H9 (cell line): ENCODE measurements at places on chromosomes 11 and 22.

- peak; percentile 15 for DNase-seq
Measured at GRCh38 chr11:8261291-8261690, 2.4 kb downstream of the LMO1 start.

DNA sequence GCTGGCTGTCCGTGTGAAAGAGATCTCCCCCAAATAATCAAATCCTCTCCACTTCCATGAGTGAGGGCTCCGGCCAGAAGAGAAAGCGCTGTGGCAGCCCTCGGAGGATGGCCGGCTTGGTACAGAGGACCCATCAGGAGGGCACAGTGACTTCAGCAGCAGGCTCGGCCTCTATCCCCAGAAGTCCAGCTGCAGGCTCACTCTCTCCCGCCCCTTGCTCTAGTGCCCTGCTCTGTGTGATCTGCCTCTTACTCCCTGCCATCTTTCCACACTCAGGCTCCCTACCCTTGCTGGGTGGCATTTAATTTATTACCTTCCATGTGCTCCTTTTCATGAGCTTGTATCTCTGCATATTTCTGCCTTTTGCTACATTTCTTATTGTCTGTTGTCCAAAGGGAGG lies 129.7 kb downstream of the SPATA19 start:
- DNase-seq: no peak

DNA sequence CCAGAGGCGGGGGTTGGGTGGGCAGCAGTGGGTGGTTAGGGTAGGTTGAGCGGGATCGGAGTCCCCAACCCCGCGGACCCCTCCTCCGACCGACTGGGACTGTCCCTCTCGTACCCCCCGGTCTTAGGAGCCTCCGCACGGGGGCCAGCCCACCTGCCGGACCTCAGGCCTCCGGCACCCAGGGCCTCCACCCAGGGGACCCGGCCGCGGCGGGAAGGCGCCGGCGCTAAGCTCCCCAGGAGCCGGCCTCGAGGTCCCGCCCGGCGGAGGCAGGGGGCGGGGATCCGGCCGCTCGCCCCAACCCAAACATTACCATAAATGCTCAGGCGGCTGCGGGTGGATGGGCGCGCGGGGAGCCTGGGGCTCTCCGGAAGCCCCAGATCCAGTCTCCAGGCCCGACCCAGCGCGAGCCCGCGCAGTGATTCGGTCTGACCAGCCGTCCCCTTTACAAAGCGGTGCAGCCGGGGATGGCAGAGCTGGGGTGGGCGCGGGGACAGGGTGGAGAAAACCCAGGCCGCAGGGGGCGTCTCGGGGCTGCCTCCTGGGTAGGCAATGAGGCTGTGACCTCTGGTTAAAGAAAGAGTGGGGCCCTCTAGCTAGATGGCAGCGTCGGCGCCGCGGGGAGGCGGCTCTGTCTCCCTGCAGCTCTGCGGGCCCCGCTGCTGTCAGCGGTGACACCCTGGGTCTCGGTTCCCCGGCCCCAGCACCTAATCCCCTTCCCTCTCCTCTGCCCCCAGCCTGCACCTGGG lies 4.0 kb upstream of the MCAM start:
- DNase-seq: peak; percentile 70

DNA sequence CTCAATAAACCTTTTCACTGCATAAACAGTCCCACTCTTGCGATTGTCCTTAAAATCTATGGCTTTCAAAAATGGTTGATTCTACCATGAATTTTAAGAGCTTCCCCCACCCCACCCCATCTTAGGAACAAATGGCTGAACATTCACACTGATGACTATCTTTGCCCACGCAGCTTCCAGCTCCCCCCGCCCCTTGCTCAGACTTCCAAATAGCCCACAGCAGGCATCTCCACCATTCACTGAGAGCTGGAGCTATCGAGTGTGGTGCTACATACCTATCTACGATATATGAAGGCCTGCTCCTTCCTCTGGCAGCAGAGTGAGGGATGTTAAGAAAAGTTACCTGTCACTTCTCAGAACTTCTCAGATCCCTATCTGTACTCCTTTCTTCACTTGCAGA lies 26.7 kb downstream of the EIF3F start:
- DNase-seq: no peak

DNA sequence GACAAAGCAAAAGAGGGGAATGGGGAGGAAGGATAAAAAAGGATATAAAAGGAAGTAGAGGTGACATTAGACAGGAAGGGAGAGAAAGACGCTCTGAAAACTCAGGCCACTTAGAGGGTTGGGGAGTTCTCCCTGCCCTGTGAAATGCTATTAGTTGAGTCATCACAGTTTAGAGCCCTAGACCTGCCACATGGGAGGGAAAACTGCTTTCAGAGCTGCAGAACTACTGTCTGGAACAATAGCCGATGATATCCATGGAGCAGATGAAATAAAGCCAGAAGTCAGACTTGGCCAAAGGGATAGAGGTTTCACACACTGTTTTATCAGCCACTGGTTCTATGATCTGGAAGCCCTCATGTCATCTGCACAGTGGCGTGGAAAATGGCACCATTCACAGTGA lies 157.9 kb downstream of the NCAM1 start:
- DNase-seq: no peak

DNA sequence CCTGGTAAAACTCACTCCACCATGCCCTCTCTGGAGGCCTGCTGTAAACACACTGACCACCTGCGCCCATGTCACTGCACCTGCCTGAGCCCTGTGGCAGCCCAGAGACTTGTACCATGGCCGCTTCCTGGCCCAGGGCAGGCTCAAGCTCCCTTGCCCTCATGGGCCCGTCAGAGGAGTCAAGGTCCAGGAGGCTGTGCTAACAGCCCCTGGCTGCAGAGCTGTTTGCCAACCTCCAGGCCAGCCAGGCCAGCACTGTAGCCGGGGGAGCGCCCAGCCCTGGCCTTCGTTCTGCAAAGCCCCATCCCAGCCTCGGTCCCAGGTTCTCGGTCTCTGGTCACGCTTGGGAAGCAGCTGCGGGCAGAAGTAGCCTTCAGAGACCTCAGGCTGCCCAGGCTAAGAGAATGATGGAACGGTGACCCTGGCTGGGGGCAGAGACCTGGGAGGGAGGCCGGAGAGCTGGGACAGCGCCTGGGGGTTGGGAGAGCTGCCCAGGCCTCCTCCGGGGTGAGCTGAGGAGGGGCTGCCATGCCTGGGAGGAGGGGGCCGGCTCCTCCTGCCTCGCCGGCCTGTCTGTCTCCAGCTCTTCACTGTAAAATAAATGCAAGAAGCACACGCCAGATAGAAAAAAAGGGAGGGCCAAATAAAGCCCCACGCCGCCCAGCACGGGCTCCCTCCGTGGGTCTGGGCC lies 11.9 kb upstream of the TCF20 start:
- peak; percentile 33 for DNase-seq

- no peak for DNase-seq
Measured at GRCh38 chr22:30195245-30196140, 51.1 kb downstream of the LIF start.

DNA sequence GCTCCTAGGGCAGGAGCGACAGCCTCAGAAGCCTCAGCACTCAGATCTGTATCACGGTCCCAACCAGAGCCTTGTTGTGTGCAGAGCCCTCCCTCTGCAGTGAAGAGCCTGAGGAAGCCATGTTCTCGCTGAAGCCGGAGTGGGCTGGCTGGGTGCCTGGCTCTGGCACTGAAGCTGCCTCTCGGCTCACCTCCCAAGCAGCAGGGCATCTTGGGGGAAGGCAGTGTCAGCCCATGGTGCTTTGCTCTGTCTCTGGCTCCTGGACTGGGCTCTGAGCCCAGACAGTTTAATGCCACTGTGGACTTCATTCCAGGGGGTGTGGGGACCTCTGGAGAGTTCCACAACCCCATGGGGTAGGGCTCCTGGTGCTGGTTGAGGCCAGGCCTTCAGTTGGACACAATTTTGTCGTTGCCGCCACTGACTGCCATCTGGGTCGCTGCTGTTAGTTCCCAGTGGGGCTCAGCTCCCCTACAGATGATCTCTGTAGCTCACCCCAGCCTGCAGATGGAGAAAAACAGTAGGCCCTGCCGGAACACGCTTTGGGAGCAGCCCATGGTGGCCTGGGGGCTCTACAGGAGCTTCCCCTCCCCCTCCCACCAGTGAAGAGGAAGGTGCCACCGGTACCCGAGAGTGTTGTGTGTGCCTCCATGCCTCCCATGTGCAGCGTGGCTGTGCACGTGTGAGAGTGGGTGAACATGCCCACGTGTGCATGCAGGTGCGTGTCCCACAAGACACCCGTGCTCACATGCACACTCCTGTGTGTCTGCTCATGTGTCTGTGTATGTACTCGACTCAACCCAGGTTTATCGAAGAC lies 86.5 kb upstream of the B3GAT1 start:
- no peak for DNase-seq

DNA sequence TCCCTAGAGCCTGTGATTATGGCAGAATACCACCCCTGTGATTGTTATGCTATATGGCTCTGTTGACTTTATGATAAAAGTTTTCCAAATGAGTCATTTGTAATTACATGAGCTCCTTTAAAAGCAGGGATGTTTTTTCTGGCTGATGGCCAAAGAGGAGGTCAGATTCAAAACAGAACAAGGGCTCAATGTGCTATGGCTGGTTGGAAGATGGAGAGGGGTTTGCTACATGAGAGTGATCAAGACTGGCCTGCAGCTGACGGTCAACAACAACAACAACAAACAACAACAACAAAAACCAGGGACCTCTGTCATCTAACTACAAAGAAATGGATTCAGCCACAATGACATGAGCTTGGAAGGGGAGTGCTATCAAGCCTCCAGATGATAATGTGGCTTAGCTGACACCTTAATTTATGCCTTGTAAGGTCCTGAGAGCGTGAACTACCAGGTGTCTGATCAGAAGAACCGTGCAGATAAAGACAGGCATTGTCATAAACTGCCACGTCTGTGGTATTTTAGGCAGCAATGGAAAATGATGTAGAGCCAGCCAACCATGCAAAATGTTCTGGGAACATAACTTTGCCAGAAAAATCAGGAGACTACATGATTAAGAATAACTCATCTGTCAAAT lies 47.2 kb downstream of the PIWIL3 start:
- DNase-seq: no peak

GRCh38 chr11:75779960-75780359 lies 11.4 kb downstream of the DGAT2 start:
- DNase-seq: no peak

GRCh38 chr11:118437208-118438125 lies 1.2 kb downstream of the KMT2A start:
- DNase-seq: peak; percentile 56

DNA sequence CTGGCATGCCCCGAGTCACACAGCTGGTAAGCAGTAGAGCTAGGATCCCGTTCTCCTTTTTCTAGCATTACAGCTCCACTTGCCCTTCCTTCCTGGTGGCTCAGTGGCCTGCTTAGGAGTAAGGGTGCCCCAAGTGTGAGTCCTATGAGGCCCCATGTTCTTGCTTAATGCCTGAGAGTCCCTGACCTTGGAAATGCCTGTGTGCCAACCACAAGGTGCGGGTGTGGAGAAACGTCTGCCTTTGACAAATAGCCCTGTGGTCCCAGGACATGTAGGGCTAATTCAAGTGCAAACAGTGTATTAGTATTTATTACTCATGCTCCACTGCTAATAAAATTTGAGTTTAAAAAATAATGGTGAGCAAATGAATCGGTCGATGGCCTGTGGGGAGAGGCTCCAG lies 18.4 kb downstream of the GRIK4 start:
- no peak for DNase-seq

DNA sequence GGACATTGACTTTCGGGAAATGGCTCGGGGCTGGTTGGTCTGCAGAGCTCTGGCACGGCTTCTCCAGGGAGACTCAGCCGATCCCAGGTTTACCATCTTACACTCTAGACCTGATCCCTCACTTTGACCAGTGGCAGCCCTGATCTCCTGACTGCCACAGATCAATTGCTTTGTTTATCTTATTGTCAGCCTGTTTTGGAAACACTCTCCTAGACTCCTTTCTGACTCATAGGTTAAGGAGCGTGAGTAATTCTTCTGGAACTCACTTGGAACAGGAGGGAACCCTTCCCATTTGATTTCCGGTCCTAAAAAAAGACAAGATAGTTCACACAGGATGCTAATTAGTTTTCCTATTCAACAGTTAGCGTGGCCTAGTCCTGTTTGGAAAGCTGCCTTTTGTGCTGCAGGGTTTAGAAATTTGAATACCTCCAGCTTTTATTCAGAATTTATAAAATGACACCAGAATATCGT lies 16.0 kb upstream of the BMAL1 start:
- no peak for DNase-seq

- no peak for DNase-seq
Measured at GRCh38 chr22:32583921-32584335, 109.3 kb downstream of the FBXO7 start.

DNA sequence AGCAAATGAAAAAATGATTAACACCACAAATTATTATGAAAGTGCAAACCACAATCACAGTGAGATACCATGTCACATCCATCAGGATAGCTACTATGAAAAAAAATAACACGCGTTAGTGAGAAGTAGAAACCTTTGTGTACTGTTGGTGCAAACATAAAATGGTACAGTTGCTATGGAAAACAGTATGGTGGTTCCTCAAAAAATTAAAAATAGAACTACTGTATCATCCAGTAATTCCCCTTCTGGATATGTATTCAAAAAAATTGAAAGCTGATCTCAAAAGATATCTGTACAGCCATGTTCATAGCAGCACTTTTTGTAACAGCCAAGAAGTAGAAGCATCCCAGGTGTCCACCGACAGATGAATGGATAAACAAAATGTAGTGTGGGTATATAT lies 43.4 kb downstream of the CCDC81 start:
- no peak for DNase-seq
